ENCODE measurements at places on chromosomes 6 and 20. TPM values are rescaled to one million over a fixed set of nuclear protein-coding genes. Genes with fewer than 3 reads are reported as not detected.
A peak's percentile ranks its signal among the peaks of the same experiment; 100 is the strongest.

HDGFL1 gene
- total RNA-seq, result not detected

GRCh38 chr20:44432618-44433577 is 42.8 kb upstream of the TTPAL start:
- no peaks in the 10 kb centered on the region for H3K4me1 ChIP-seq
- no peak for DNase-seq
- H3K36me3 ChIP-seq, result no peaks in the 10 kb centered on the region
- peaks cover 33% of the 10 kb centered on the region for H3K27me3 ChIP-seq
- no peak overlapping the region for H3K27ac ChIP-seq
- H3K4me3 ChIP-seq, result no peak overlapping the region

- no peak overlapping the region for H3K27ac ChIP-seq
- no peaks in the 10 kb centered on the region for H3K4me1 ChIP-seq
- H3K27me3 ChIP-seq, result no peaks in the 10 kb centered on the region
- no peaks in the 10 kb centered on the region for H3K36me3 ChIP-seq
- DNase-seq, result no peak
Observed at GRCh38 chr6:161755080-161755479, 481.2 kb upstream of the AGPAT4 start.

DNA sequence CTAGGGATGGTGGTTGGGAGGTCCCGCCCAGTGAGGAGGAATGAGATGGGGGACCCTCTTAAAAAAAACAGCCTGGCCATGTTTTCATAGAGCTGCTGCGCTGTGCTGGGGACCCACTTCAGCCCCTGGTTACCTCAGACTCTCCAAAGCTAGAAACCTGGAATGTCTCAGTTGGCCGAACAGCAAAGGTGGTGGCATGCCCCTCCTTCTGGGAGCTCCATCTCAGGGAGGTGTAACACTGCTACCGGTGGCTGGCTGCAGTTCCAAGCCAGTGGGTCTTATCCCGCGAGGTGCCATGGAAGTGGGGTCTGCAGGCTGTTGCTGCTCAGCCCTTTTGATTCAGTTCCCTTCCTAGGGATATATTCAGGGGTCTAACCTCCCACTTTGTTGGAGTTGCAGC is 35.7 kb upstream of the TFB1M start:
- no peaks in the 10 kb centered on the region for H3K4me1 ChIP-seq
- no peaks in the 10 kb centered on the region for H3K27me3 ChIP-seq
- H3K4me3 ChIP-seq, result no peak overlapping the region
- no peak for DNase-seq
- H3K27ac ChIP-seq, result no peak overlapping the region

- H3K27me3 ChIP-seq, result no peaks in the 10 kb centered on the region
- H3K4me1 ChIP-seq, result 0 out of 2 replicates have a peak, but pooled peaks cover 4% of the 10 kb centered on the region
- no peak overlapping the region for H3K4me3 ChIP-seq
- DNase-seq, result peak; percentile 16
- no peak overlapping the region for H3K27ac ChIP-seq
Observed at GRCh38 chr6:12196326-12196936, 93.7 kb upstream of the EDN1 start.

Measured in SJCRH30 (cell line).